ENCODE measurements at places on chromosomes 11 and 22.

- DNase-seq = no peak
Observed at GRCh38 chr22:45975164-45976161, 1.5 kb downstream of the WNT7B start.

- DNase-seq = peak; percentile 24
Observed at GRCh38 chr11:28679795-28680468, 571.7 kb downstream of the METTL15 start.

- no peak for DNase-seq
Observed at GRCh38 chr11:22207162-22207561, 14.3 kb downstream of the ANO5 start.

DNA sequence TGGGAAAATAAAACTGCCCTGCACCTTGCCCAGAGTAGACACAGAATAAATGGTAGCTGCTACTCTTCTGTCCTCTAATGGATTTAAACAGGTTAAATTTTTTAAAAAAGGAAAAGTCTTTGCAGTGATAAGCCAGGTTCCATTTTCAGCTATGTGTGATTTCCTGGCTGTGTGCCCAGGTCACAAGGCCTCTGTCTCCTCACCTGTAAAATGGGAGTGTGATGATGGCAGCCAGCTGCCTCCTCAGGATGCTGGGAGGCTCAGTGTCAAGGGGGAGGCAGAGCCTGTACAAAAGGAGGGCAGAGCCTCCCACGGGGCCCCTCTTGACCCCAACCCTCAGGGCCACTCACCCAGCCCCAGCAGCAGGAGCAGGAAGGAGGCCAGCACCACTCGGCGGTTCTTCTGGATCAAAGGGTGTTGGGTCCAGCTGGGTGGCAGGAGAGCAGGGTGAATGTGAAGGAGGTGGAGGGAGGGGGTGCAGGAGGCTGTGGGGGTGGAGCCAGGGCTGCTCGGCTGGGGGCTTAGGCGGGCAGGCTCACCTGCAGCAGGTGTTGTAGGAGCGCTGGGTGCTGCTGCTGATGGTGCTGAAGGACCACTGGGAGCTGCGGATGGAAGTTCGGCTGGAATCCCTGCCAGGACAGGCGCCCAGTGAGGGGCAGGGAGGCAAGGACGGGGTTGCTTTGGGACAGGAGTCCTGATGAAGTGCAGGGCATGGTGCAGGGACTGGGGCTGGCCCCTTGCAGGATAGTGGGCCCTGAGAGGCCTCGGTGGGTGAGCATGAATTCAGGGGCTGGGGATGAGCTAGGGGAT is 1.9 kb downstream of the TMEM134 start:
- no peak for DNase-seq

DNA sequence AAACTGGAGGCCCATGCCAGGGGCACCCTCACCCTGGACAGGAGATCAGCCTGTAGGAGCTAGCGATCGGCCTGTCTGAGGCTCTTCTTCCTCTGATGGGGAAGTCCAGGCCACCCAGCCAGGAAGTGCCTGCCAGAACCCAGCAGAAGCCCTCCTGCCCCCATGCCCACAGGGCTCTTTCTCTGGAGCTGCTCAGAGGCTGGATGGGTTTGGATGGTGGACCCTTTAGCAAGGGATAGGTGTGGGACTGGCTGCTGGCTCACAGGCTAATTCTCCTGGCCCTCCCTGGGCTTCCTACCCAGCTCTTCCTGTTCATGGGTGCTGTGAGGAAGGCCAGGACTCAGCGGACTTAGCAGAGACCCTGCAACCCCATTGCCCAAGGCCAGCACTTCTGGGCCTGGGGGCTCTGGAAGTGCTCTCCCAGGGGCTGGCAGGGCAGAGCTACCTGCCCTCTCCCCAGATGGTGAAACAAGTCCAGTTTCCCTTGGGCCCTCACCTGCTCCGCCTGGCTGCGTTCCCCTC is 7.6 kb downstream of the FXYD2 start:
- DNase-seq = peak; percentile 37

- no peak for DNase-seq
Observed at GRCh38 chr22:22933807-22934542, 46.4 kb downstream of the IGLL5 start.

- no peak for DNase-seq
Observed at GRCh38 chr11:63933459-63933858, 5.3 kb upstream of the NAA40 start.

- DNase-seq = peak; percentile 59
Observed at GRCh38 chr11:119339589-119340334, 921 bp downstream of the C1QTNF5 start.
